ENCODE measurements at places on chromosomes 3 and 15.

- DNase-seq = no peak
Observed at GRCh38 chr3:157532529-157533297, 29.5 kb upstream of the VEPH1 start.

- no peak for DNase-seq
Observed at GRCh38 chr3:129908417-129908816, 14.9 kb upstream of the TMCC1 start.

DNA sequence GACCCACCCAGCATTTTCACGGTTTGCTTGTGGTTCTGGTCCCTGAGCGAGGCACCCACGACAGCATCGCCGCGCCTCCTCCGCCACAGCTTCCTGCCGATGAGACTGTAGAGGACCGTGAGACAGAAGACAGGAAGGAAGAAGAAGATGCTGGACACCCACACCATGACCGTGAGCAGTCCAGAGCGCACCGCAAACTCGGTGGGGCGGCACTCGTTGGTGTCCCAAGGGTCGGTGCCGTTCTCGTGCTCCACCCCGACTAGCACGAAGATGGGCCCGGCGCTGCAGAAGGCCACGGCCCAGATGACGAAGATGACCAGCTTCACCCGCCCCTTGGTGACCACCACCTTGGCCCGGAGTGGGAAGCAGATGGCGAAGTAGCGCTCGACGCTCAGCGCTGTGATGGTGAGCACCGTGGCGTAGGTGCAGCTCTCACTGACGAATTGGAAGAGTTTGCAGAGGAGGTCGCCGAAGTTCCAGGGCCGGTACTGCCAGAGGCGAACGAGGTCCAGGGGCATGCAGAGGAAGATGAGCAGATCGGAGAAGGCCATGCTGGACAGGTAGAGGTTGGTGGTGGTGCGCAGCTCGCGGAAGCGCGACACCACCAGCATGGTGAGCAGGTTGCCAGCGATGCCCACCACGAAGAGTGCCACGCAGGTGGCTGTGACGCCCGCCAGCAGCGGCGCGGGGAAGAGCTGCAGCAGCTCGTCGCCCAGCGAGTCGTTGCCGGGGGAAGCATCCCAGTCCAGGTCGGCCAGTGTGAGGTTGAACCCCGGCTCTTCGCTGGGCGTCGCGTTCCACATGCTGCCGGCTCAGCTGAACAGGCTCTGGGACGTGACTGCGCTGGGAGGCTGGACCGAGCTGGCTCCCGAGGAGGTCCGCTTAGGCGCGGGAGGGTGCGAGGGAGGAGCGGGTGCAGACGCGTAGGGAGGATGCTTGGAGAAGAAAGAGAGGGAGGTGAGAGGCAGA is at the start of gene GHSR:
TSS of gene GHSR (minus strand) at position 846 of the 969 bp plus-strand sequence. CDS start at position 803, 43 bp downstream.
- DNase-seq = no peak

- DNase-seq = no peak
Observed at GRCh38 chr3:7881946-7882345, 619.7 kb upstream of the LMCD1 start.

GRCh38 chr3:11050666-11051323 is 58.2 kb downstream of the SLC6A1 start:
- no peak for DNase-seq

GRCh38 chr15:95025924-95026728 is 794.8 kb downstream of the MCTP2 start:
- no peak for DNase-seq

- no peak for DNase-seq
Observed at GRCh38 chr3:51719410-51720025, 12.7 kb downstream of the GRM2 start.

DNA sequence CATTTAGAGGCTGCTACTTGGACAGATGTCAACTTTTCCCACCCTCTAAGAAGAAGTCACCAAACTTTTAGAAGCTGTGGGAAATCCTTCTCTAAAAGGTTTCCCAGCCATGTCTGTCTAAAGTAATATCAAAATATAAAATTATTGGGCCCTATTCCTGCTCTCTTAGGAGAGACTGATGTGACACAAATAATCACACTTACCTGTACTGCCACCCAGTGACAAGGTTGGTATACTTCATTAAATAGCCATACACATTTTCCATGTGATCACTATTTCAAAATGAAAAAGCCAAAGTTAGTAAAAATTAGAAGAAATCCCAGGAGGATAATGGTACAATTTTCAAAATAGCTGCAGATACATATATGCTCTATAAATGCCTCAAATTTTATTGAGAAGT is 12.6 kb downstream of the OSBPL11 start:
- DNase-seq = no peak

GRCh38 chr3:182389071-182389815 is 404.1 kb upstream of the ATP11B start:
- DNase-seq = no peak

DNA sequence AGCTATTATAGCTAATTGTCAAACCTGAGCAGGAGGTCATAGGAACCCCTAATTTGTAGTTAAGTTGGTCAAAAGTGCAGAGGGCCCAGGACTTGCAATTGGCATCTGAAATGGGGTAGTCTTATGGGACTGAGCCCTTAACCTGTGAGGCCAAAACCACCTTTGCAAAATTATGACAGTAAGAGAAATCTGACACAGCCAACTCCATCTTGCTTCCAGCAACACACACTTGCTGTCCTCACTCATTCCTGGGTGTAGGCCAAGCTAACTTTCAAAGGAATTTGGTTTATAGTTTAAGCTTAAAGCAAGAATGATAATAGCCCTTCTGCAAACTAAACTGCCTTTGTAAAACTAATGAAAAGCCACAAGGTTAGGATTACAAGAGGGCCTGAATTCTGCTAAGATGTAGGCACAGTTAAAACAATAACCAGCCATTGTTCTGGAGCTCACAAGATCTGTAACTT is 57.6 kb upstream of the FRMD4B start:
- DNase-seq = no peak

DNA sequence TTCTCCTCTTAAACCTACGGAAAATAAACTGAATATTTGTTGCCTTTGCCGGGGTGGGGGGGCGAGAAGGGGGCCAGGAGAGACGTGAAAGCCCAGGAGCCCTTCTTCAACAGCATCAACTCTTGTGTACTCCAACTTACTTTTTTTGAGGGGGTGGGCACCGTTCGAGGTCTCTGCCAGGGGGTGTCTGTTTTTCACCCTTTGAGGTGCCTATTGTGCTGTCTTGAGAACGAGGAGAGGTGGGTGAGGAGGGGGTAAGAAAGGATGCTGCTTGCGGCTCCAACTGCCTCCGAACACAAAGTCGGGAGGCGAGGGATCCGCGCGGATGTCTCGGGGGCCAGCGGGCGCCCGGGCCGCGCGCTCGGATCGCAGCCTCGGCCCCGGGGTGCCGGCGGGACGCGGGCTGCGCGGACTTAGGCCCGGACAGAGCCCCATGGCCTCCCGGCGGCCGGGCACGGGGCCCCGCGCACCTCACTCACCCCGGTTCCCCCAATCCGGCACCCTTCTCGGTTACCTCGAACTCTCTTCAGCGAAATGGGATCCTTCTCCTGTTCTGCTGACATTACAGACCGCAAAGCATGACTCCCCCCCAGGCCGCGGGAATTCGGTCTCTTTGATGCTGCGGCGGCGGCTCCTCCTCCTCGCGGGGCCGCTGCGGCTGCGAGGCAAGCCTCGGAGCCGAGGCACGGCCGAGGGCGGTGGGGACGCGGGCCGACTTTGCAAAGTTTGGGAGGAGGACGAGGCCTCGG is 650 bp downstream of the PYGO1 start:
- DNase-seq = peak; percentile 22

GRCh38 chr15:29638011-29638410 is 184.3 kb downstream of the TJP1 start:
- no peak for DNase-seq

- DNase-seq = no peak
Observed at GRCh38 chr3:42216931-42217333, 49.1 kb downstream of the CCK start.

DNA sequence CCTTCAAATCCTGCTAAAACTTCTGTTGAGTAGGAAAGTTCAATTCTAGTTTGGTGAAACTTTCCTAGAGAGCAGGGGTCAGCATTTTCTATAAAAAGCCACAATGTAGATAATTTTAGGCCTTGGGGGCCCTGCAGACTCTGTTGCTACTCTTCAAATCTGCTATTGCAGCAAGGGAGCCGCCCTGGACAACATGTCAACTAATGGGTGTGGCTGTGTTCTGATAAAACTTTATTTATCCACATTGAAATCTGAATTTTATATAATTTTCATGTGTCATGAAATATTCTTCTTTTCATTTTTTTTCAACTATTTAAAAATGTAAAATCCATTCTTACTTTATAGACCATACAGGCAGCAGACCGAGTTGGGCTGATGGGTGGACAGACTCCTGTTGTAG is 67.4 kb upstream of the SAMMSON start:
- DNase-seq = no peak

GRCh38 chr3:111954228-111954990 is 24.4 kb upstream of the ABHD10 start:
- DNase-seq = no peak

GRCh38 chr15:64249406-64249805 is 86.6 kb upstream of the PPIB start:
- DNase-seq = no peak

GRCh38 chr3:24419067-24419791 is 75.4 kb downstream of the THRB start:
- no peak for DNase-seq

- DNase-seq = no peak
Observed at GRCh38 chr3:133574260-133574881, 885 bp downstream of the CDV3 start.

- no peak for DNase-seq
Observed at GRCh38 chr3:10775828-10776227, 40.2 kb upstream of the SLC6A11 start.

DNA sequence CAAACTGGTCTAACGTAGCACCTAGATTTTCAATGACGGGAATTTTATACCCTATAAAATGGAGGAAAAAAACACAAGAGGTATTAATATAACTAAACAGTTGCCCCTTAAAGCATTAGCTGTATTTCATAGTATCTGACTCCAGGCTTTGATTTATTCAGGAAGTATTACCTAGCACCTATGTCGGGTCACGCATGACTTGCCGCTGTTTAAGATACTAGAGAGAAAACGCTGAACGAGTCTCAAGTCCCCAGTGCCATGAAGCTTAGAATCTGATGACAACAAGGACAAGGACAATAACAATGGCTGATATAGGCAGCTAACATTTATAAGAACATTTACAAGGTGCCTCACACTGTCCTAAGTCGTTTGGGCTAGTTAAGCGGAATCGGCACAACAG is 1.9 kb downstream of the SNRPA1 start:
- no peak for DNase-seq

- peak; percentile 24 for DNase-seq
Observed at GRCh38 chr15:92714477-92715401, 59.2 kb upstream of the FAM174B start.

GRCh38 chr15:89848970-89849292 is 34.3 kb upstream of the ANPEP start:
- no peak for DNase-seq

- DNase-seq = no peak
Observed at GRCh38 chr3:72641684-72642083, 206.6 kb downstream of the SHQ1 start.

- no peak for DNase-seq
Observed at GRCh38 chr3:13548696-13549622, at the start of gene FBLN2. Gene FBLN2, plus strand, starts transcription at chr3:13549125. Its CDS starts 21,231 bp downstream, at chr3:13570356.

DNA sequence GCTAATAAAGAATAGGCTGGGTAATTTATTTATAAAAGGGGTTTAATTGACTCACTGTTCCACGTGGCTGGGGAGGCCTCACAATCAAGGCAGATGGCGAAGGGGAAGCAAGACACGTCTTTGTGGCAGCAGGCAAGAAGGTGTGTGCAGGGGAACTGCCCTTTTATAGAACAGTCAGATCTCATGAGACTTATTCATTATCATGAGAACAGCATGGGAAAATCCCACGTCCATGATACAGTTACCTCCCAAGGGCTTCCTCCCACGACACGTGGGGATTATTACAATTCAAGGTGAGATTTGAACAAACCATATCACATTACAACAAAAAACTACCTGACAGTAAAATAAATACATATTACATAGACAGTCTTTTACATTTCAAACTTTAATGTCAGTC is 414.9 kb downstream of the NAALADL2 start:
- DNase-seq = no peak

- no peak for DNase-seq
Observed at GRCh38 chr15:101118116-101118515, 133.7 kb downstream of the CHSY1 start.

GRCh38 chr3:36558961-36559360 is 178.7 kb downstream of the STAC start:
- DNase-seq = no peak

DNA sequence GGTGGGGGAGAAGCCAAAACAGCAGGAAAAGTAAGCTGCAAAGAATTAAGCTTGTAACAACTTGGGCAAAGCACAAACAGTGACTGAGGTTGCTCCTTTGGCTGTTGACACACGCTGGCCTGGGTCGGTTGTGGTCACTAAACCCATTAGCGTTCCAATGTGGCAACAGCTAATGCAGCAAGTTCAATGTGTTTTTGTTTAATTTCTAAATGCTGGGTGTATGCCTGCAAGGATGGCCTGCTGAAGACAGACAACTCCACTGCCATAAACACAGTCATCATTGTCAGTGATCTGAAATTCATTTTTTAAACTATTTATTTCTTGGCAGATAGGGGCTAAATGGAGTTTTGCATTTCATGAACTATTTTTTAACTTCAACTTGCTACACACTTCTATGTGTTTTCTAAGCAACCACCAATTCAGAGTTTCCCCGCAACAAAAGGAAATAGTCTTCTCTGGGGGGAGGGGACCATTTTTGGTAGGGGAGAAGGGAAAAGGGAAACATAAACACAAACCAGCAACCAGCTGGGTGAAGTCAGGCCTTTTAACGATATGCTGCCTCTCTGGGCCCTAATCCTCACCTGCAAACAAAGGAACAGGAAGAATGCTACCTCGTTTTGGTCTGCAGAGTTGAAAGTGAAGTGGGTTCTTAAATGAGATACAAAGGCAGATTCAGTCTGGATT is 34.8 kb upstream of the WNT5A start:
- no peak for DNase-seq

DNA sequence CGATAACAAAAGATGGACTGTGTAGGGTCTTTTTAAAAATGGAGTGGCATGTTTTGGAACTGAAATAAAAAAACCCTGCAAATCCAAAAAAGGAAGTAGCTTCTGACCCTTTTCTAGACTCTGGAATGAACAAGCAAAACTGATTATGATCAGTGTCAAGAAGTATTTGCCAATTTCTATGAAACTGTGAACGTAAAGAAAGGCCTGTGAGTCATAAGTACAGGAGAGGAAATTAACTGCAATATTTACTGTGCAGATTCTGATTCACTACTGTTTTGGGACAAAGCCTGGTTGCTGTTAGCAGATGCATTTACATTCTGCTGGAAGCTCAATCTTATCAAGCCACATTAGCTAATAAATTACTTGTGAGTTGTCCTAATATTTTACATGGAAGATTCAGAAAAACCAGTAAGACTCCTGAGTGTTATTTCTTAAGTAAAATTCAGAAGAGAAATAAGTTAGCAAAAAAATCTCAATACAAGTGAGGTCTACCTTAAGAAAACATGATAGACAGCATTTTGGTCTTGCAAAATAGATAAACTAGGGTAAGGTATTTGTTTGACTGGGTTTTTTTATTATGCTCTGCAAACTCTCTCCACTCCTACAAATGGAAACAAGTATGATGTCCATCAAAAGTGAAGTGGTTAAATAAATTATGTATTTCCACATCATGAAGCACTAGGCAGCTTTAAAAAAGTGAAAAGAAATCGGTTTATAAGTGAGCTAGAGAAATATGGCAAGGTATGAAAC is 90.2 kb upstream of the LMOD3 start:
- DNase-seq = no peak

- no peak for DNase-seq
Observed at GRCh38 chr3:124206225-124207055, 214.5 kb upstream of the ROPN1 start.

- DNase-seq = no peak
Observed at GRCh38 chr15:32053719-32054118, 23.4 kb downstream of the CHRNA7 start.
